Substantia nigra (tissue), 51 donors: ENCODE measurements at places on chromosomes 5 and 9.

- DNase-seq, result no peak
These were observed 3.6 kb upstream of the PALM2AKAP2 start for GRCh38 chr9:109776391-109776790.

- no peak for DNase-seq
These were observed 108.7 kb downstream of the SNCAIP start for GRCh38 chr5:122420537-122421236.

- no peak for DNase-seq
These were observed 49.5 kb downstream of the KLF4 start for GRCh38 chr9:107439991-107440456.

DNA sequence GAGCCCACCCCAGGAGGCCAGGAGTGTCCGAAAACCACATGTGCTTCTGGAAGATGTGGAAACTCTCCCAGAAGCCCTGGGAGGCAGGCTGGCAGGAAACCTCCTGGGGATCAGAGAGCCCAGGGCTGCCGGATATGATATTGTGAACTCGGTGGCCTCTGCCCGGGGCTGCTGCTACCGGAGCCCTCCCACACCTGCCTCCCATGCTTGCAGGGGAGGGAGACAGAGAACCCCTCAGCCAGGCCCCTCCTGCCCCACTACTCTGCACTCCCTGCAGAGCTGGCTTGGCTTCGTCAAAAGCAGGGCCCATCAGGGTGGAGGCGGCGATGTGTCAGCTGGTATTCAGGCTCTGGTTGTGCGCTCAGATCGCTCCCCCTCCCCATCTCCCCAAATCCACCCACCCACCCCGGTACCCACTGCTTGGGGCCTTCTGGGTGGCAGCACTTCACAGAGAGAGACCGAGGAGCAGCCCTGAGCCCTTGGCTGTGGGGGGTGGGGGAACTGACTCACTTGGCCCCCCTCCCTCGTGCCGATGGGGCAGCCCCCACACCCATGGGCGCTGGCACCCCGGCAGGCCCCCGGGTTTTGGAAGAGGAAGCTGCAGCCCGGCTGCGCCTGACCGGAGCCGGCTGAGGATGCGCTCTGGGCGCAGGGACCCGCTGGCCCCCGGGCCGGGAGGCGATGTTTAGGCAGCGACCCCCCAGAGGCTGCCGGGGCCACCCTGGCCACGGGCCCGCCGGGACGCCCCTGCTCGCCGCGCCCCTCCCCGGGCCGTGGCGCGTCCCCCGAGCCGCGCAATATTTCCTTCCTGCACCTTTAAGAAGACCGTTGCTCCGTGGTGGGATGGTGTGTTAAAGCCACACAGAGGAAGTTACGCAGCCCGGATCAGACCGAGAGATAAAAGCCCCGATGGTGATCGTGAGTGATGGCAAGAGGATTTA is 786 bp upstream of the NTNG2 start:
- DNase-seq, result no peak

DNA sequence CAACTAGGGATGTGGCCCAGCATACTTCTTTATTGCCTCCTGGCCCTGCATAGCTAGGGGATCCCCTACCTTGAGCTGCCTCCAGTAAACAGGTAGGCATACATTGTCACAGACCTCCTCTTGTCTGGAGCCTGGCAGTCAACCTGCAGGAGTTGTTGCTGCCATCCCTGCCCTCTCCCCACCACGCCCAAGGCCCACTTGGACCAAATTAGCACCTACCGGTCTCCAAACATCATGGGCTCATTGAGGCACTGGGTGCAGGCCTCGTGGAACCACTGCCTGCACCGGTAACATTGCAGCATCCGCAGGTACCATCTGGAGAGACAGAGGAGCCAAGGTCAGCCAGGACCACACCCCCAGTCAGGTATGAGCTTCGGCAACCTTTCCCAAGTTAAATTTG is 10.3 kb downstream of the PHF19 start:
- no peak for DNase-seq

GRCh38 chr9:110116543-110116885 is 91.4 kb downstream of the C9orf152 start:
- DNase-seq, result no peak

- no peak for DNase-seq
These were observed 94.5 kb downstream of the GRIA1 start for GRCh38 chr5:153584960-153585359.

DNA sequence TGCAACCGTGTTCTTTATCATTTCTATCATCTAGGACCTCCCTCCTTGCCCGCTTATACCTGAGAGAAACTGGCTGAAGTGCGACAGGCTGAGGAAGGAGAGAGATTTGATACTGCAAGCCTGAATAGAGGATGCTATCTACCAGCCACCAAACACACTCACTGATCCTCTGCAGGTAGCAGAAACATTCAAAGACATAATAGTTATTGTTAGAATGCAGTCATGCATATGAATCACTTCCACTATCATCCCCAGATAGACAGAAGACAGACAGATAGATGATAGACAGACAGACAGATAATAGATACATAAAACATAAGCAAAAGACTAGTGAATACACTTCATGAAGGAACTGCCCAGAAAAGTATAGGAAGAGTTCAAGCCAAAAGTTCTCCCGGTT is 32.9 kb downstream of the FAM81B start:
- no peak for DNase-seq

DNA sequence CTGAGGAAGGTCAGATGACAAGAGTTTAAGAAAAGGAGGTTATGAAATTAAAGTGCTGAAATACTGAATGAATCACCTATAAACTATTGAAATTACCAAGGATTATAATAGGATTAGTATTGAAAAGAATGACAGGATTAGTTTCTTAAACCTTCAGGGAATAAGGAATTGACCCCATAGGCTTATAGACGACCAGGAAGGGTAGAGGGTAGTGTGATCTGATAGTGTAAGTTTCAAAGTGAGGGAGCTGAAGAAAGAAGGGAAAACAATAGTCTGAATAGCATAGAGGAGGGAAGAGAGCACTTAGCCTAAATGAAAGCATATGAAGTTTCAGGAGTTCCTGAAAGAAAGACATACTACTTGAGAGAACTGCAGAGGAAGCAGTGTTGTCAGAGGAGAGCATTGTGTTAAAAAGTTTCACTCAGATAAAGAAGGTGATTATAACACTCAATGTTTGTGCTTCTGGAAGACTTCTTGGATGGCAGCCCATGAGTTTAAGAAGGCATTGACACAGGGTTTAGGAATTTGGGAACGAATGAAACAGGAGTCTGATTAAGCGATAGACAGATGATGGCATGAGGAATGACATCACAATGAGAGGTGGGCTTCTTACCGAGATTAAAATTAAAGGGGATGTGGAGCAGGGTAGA is 557.9 kb upstream of the GRAMD2B start:
- DNase-seq, result no peak

DNA sequence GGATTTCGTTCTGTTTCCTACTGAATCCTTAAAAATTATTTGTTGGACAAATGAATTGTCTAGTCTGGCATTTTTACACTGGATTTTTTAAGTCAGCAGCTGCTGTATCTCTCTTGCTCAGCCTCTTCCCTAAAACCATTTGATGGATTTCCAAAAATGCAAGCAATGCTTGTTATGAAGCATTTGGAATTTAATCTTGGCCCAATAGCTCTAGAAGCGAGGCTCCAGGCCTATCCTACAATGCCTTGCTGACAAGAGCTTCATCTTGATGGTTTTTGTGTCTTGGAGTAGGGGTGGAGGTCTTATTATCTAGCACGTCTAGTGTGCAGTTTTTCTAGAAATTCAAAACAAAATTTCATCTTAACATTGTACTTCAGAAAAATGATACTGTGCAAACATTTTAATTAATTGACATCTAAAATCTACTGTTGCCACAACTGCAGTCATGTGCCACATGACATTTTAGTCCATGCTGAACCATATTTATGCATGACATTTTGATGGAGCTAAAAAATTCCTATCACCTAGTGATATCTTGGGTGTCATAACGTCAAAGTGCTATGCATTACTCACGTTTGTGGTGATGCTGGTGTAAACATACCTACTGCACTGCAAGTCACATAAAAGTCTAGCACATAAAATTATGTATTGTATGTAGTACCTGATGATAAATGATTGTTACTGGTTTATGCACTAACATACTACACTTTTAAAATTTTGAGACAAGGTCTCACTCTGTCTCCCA is 5.9 kb upstream of the RAD23B start:
- DNase-seq, result no peak

- no peak for DNase-seq
These were observed 661.8 kb upstream of the RIOK2 start for GRCh38 chr5:97844797-97845196.

DNA sequence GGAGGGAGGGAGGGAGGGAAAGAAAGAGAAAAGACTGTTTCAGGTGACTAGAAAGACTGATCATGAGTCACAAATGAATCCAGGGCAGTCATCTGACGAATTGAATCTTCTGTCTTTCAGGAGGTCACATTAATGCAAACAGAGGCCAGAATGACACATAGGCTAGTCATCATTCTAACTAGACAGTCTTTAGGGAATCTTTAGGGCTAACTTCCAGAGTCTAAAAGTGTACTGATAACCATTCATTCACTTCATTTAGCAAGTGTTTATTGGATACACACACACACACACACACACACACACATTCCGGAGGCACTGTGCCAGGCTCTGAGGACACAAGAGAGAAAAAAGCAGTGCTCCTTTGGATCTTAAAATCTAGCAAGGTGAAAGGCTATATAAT is 156.7 kb downstream of the EBF1 start:
- DNase-seq, result no peak

DNA sequence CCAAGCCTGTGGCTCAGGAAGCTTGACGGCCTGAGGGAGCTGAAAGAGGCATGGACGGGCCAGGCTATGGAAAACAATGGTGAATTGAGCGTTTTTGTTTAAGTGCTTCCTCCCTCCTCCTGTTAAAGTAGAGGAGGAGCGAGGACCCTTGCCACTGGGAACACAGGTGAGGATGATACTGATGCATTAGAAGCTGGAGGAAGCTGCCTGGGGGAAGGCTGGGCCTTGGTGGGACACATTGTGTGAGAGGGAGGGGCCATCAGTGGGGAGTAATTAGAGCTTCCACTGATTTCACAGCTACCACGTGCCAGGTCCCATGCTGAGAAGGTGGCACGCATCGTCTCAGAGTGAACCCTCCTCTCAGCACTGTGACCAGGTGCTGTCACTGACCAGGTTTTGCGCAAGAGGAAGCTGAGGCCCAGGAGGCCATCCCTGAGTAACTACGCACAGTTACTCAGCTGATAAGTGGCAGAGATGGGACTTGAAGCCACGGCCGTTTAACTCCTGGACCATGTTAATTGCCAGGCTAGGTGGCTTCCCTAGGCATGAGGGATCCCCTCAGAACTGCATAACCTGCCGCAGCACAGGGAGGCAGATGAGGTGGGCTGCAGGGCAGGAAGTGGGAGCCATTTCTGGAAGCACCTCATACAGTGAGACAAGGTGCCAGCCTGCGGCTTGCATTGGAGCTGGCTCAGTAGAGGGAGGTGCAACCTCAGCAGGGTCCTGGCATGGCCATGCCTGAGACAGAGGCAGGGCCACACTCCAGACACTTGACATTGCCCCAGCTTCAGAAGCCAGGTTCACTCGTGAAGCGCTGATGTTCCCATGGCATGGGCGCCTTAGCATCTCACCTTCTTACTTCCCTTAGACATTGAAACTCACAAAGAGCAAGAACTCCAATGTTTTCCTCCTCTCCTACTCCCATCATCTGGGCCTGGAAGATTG is 195.3 kb upstream of the MVB12B start:
- DNase-seq, result no peak

DNA sequence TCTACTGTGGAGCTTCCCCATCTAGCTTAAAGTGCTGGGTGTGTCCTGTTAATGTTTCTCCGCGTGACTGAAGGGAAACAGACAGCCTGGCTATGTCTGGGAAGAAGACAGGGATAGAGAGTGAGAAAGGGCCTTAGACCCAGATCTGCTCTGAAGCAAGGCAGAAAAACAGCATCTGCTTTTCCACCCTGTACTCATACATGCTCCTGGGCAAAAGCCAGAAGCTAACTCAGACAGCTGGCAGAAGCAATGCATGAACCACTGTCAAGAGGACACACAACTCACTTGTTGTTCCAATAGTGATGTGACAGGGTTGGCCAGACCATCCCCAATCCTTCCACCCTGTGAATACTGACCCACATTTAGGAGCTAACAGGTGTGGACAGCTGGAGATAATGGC is 63.3 kb downstream of the DPYSL3 start:
- no peak for DNase-seq

- no peak for DNase-seq
These were observed 35.1 kb upstream of the CCDC152 start for GRCh38 chr5:42721484-42721883.

- no peak for DNase-seq
These were observed 84.9 kb upstream of the IL7R start for GRCh38 chr5:35771839-35772238.

DNA sequence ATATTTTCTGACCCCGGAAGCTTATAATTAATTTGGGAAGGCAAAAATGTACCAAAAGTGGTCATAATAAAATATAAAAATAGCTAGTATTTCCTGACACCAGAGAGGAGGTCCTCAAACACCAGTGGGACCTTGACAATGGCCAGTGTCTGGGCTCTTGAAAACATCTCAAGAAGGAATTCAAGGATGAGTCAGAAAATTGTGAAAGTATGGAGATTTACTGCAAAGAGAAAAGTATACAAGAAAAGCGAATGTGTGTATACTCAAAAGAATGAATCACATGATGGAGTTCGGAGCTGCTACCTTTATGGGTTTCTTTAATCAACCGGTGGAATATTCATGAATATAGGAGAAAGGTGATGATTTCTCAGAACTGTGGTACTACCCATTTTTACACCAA is 1709.0 kb upstream of the WWC1 start:
- DNase-seq, result no peak

DNA sequence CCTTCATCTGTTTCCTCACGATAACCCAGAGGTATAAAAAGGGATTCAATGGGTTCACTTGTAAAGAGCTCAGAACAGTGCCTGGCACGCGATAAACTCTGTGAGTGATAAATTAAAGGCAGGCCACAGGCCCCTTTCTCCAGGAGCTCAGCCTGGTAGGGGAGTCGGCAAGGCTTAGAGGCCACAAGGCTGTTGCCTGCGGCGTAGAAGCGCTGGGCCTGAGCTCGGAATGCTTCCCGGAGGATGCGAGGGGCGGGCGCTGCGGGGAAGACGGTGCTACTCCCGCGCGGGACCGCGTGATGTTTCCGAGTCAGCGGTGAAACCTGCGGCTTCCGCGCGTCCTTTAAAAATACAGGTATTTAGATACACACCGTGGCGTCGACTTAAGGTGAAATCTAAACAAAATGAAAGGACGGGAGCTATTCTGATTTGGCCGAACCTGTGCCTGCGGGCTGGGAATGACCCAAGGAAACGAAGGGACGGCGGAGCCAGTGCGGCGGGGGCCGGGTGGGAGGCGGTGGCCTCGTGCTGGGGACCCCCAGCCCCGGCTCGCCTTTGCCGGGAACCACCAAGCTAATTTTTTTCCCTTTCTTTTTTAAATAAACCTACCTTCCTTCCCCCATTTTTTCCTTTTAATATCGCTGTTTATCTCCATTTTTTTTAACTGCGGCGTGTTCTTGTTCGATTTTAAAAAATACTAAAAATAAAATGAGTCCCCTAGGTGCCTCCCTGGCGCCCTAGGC is 6.2 kb downstream of the NKX2-5 start:
- DNase-seq, result no peak

- DNase-seq, result no peak
These were observed 10.7 kb downstream of the SLC25A25 start for GRCh38 chr9:128078504-128079434.

GRCh38 chr9:127232833-127233549 is 31.6 kb upstream of the GARNL3 start:
- no peak for DNase-seq
